ENCODE measurements at places on chromosomes 3 and 15.

DNA sequence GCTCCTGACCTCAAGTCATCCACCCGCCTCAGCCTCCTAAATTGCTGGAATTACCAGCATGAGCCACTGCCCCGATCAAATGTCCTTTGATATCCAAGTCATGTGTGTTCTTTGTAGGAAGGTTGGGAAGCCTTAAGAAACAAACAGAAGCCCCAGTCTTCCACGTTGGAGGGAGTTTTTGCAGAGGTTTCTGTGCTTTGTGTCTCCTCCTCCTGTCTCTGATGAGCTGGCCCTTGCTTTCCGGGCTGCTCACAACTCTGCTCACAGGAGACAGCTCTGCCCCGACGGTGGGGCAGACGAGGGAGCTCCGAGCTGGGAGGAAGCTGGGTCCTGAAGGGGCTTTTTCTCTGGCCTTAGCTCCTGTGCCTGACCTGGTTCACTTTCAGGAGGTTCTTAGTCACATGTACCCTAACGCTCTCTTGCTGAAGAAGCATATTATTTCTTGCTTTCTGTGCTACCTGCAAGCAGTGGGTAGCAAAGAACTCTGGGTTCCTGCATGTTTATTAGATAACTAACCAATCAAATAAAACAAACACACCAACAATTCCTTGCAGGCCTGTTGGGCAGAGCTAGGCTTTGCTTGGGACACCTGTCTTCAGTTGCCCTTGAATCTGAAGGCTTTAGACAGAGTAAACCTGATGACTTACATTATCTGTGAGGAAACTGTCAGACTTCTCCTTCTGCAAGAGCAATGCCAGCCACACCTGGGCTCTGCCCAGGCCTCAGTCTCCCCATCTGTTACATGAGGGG lies 52.6 kb upstream of the SMAD6 start:
- no peak for DNase-seq

- no peak for DNase-seq
Measured at GRCh38 chr3:61371123-61371522, 119.9 kb upstream of the FHIT start.

- DNase-seq = no peak
Measured at GRCh38 chr3:152289708-152290107, 21.0 kb downstream of the MBNL1 start.

DNA sequence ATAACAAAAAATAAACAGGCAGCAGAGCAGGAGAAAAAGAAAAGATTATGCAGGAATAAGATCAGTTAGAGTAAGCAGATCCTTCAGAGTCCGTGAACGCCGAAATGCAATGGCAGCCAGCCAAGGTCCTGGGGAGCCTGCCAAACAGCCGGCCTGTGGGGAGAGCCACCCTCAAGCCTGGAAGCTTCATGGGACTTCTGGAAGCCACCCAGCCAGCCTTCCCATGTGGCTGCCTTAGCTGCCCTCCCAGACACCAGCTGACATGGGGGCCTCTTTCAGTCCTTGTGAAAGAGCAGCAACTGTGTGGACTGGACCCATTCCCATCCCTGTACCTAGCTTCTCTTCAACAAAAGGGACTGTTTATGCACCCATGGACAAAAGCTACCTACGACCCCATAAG lies 64.9 kb upstream of the RAD18 start:
- peak; percentile 45 for DNase-seq

DNA sequence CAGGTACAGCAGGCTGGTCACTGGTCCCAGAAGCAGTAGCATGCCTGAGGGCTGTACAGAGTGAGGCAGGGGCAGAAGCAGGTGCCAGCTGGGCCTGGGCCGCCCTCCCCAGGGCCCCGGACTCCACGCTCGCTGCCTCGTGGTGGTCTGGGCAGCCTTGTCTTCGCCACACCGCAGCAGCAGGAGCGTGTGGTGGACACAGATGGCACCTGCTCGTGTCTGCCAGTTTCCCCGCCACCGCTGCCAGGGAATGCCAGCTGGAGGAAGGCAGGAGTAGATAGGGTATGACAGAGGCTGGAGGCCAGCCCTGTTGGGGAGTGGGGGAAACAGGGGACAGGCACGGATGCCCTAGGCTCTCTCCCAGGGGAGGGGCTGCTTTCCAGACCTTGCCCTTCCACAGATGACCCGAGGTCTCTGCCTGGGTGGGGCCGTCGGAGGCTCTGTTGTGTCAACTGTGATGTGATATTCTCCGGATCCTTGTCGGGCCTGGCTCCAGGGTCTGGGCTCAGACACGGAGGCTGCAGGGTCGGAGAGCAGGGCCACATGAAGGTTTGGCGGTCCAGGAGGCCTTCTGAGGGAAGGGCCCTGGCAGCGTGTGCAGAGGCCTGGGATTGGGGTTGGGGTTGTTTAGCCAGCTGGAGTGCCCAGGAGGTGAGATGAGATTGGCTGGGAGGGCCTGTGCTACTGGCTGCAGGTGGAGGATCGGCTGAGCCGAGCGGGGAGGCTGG lies 33.6 kb downstream of the GOLGA6L10 start:
- no peak for DNase-seq

GRCh38 chr15:67803996-67804843 lies 21.1 kb upstream of the SKOR1 start:
- DNase-seq = no peak

- peak; percentile 56 for DNase-seq
Measured at GRCh38 chr3:176939022-176939817, 258.1 kb downstream of the TBL1XR1 start.

DNA sequence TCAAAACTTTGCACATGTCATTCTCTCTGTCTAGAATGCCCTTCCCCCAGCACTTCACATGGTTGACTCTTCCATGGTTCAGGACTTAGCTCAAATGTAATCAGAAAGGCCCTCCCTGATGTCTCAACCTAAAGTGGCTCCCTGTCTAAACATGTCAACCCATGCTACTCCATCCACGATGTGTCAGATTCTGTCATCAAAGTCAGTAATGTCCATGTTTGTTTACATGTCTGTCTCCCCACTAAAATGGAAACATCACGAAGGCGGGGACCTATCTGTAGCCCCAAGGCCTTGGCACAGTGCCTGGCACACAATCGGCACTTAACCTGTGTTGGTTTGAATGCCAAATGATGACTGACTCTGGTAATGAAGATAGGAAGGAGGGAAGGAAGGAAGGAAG lies 20.8 kb upstream of the SNTN start:
- DNase-seq = no peak

DNA sequence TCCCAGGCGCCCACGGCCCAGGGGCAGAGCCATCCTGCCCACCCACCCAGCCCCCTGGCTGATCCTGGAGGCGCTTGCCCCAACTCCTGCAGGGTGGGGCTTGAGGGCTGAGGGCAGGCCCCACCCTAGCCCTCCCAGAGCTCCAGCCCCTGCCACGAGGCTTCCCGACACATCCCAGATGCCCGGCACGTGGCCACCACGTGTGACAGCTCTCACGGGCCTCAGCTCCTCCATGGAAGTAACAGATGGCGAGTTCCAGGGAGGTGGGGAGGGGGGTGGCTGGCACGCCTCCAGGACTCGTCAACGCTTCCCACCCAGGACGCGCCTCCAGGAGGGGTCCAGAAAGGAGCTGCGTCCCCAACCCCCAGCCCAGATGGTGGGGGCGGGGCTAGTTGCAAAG lies 29.1 kb downstream of the PLXND1 start:
- DNase-seq = no peak

DNA sequence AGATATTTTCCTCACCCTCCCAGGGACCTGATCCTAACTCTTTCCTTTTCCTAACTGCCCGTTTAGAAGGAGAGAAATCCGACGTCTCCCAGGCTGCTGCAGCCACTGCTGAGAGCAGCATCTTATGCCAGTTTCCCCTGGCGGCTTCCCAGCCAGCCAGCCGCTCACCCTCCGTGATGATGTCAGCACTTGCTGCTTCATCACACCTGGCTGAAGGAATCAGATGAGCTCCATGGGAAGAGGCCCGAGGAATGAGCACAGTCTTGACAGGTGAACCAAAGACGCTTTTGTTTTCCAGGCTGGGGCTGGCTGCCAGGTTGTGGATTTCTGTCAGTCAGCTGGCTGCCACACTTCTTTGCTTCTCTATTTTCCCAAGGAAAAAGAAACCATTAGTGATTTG lies 445.1 kb upstream of the RBMS3 start:
- no peak for DNase-seq

GRCh38 chr3:48429317-48429959 lies 448 bp downstream of the PLXNB1 start:
- no peak for DNase-seq

- DNase-seq = no peak
Measured at GRCh38 chr3:151147299-151147698, 55.7 kb downstream of the GPR171 start.

- DNase-seq = no peak
Measured at GRCh38 chr3:137738710-137739109, 25.4 kb upstream of the SOX14 start.

GRCh38 chr3:128889139-128889894 lies 9.9 kb downstream of the ACAD9 start:
- DNase-seq = no peak

- no peak for DNase-seq
Measured at GRCh38 chr3:123158330-123158729, 43.4 kb upstream of the SEC22A start.

GRCh38 chr3:139111392-139112229 lies 66.9 kb upstream of the PRR23C start:
- DNase-seq = no peak

- no peak for DNase-seq
Measured at GRCh38 chr3:96970211-96970610, 155.8 kb downstream of the EPHA6 start.

GRCh38 chr3:217948-218347 lies 21.4 kb downstream of the CHL1 start:
- no peak for DNase-seq

DNA sequence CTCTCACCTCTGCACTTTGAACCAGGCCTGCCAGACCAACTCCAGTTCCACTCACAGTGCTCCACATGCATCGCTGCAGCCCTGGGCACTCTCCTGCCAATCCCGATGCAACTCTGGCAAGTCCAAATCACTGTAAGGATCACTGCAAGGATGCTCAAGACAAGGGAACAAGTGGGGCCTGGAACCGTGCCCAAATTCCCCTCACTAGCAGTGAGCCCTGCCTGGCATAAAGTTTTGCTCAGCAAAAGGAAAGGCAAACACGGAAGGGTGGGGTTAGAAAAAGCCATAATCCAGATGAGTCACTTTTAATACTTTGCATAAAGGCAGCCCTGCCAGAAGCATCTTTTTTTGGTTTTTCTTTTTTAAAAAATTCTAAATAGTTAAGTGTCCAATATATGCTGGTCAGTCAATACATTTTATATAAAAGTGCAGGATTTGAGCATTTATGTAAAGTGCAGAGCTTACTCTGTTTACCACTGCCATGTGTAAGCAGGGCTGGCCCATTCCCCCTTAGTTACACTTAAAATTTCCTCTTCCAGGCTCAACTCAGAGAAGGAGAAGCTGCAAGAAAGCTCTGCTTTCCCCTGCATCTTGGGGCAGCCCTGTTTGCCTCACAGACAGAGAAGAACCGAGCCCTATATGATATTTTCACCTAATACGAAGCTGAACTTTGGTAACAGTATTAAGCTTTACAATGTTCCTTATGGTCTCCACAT lies 102.2 kb downstream of the CD47 start:
- DNase-seq = no peak

- no peak for DNase-seq
Measured at GRCh38 chr3:43075904-43076661, 29.8 kb downstream of the POMGNT2 start.

DNA sequence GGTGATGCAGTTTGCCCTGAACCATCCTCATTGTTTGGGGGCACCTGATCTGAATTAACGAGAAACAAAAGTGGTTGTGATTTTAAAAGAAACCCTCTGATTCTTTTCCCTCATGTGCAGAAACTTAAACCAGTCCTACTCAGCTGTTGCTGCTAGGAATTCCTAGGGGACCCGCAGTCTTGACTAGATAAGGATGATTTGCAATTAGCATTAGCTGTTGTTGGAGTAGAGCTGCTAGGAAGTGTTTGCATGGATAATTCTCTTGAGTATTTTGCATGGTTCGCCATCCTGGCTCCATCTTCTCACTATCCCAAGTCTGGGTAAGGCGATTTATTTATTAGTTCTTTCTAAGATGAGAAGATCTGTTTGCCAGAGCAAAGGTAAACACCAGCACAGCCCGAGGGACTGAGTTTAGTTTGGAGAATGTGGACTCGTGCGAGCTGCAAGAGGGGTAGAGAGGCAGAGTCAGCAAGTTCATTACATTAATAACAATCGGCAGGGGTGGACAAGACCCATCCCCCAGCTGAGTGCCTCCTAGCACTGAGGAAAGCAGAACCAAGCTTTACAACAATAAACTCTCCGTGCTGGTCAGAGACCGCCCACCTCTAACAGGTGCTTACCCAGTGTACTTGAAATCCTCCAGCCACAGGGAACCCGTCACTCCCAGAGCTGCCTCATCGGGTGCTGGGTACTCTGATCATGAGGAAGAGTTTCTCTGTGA lies 4.1 kb downstream of the FGD5 start:
- DNase-seq = no peak

- DNase-seq = no peak
Measured at GRCh38 chr3:108053067-108053466, 37.8 kb downstream of the CD47 start.

DNA sequence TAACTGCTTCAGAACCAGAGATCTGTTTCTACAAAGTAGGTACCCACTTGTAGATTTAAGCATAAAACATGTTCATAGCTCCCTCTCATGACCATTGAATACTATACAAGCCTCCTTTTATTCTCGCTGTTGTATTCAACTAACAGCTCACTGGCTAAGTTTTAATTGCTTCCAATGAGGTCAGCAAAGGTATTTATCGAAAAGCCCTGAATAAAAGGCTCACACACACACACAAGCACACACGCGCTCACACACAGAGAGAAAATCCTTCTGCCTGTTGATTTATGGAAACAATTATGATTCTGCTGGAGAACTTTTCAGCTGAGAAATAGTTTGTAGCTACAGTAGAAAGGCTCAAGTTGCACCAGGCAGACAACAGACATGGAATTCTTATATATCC lies at the start of gene FGF7:
Gene FGF7 (plus strand): TSS at position 222 of the 400 bp plus-strand sequence. CDS start 1,056 bp downstream, outside the sequence.
- peak; percentile 43 for DNase-seq

DNA sequence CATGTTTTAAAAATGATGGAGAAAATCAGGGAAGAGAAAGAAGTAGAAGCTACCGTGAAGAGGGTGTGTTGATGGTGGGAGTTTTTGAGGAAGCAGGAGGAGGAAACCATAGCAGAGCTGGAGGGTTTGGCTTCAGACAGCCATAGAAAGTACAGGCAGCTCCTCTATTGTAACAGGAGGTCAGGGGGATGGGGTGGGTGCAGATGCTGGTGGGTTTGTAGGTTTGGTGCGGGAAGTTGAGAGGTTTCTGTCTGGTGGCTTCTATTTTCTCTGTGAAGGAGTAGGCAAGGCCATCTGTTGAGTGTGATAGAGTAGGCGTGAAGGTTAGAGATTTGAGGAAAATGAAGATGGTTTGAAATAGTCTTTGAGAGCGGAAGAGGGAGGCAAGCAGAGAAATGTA lies 97.7 kb upstream of the TBC1D5 start:
- DNase-seq = no peak

DNA sequence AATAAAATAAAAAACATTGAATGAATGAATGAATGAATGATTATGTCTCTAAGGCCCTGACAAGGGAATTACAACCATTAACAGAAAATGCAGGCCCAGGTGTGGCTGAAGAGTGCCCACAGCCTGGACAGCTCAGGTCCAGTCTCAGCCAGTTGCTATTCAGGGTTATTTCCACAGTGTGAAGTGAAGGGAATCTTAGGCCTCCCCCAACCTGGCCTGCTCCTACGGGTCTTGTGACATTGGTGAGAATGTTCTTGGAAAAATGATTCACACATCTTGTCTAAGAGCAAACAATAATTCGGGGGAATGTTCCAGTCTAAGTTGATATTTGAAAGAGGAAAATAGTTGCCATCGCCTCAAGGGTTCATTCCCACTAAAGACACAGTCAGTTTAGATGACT lies 37.0 kb downstream of the MINDY4B start:
- DNase-seq = no peak

GRCh38 chr3:17234382-17234781 lies 349.6 kb downstream of the PLCL2 start:
- DNase-seq = no peak
